ENCODE measurements at places on chromosomes 4 and X.

- no peak for DNase-seq
Measured at GRCh38 chrX:67346667-67347066, 197.2 kb upstream of the AR start.

DNA sequence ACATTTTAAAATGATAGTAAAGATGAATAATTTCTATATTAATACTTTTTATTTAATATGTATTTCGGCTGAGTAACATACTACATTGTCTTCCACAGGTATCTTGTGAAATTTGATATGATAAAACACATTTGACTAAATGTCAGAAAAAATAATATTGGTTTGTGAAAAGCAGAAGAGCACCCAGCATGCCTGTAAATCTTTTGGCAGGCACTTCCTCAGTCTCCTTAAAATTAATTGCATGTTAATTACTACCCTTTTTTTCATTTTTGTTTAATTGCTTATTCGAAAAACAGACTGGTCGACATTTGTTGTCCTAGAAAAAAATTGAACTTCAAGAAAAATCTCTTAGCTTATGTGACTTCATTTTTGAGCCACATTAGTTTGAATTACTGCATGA, 40.6 kb downstream of the CLCN3 start:
- no peak for DNase-seq

- no peak for DNase-seq
Measured at GRCh38 chr4:186743261-186743660, 19.6 kb upstream of the FAT1 start.

DNA sequence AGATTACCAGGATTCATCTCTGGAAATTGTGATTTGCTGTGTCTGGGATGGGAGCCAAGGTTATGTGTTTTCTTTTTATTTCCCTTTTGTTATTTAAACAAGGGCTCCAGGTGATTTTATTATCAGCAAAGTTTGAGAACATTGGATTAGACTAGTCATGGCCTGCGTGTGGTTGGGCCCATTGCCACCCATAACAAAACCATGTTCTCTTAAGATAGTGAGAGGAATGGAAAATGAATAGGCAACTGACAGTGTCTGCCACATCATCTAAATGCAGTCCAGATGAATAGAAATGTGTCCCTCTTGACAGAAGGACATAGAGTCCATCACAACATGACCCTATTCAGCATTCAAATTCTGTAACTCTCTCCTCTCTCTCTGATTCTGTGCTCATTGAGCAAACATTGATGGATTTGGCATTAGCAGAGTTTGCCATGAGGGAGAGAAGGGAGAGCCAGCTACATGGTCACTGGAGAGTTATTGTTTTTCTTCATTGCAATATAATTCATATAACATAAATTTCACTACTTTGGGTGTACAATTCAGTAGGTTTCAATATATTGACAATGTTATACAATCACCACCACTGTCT, 11.7 kb downstream of the XK start:
- DNase-seq, result no peak

GRCh38 chrX:154334496-154334895, 38.9 kb downstream of the TKTL1 start:
- no peak for DNase-seq

DNA sequence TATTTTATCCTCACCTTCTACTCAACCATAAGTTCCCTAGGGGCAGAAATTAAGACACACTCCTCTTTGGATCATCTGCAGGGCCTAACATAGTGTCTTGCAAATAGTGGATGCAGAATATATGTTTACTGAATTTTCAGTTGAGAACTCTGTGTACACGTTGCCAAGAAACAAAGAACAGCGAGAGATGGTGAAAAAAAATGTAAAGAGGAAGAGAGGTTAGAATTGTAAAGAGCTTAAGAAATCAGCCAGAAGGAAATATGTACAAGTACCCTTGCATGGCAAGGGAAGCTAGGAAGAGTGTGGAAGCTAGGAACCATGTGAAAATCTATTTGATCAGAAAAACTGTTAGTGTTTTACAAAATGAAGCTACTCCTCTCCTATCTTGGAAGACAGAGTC, 431.0 kb downstream of the SMARCA1 start:
- no peak for DNase-seq

GRCh38 chrX:66046612-66047235, 6.8 kb upstream of the VSIG4 start:
- no peak for DNase-seq

DNA sequence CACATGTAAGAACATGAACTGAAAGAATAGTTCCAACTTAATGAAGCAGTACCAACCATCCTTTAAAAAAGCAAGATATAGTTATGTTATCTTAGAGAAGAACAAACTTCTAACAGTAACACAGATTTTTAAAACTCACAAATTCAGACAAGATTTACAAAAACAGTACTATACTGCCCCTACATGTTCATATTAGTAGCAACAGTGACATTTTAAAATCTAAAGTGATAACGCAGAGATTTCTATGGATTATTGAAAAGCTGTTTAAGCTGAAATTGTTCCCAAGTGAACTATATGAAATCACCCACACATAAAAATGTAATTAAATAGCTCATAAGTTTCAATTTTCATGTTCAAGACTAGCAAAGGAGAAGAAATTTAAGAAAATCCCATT, 166.0 kb downstream of the FBXW7 start:
- DNase-seq, result no peak

DNA sequence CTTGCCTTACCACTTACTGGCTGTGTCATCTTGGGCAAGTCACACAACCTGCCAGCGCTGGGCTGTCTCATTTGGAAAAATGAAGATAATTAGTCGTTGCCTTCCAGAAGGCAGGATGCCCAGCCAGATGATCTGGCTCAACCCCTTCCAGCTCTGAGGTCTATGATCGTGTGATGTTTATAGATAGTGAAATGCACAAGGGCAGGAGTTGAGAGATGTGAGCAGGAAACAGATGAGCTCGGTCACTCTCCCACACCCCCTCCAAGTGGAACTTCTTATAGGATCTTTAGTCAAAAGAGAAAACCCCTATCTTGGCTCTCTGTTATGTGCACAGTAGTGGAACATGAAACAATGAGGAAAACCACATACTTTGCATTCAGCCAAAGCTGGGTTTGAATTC, 336.8 kb upstream of the PPARGC1A start:
- DNase-seq, result peak; percentile 14

GRCh38 chr4:76240236-76240635, 11.3 kb upstream of the FAM47E start:
- DNase-seq, result no peak

DNA sequence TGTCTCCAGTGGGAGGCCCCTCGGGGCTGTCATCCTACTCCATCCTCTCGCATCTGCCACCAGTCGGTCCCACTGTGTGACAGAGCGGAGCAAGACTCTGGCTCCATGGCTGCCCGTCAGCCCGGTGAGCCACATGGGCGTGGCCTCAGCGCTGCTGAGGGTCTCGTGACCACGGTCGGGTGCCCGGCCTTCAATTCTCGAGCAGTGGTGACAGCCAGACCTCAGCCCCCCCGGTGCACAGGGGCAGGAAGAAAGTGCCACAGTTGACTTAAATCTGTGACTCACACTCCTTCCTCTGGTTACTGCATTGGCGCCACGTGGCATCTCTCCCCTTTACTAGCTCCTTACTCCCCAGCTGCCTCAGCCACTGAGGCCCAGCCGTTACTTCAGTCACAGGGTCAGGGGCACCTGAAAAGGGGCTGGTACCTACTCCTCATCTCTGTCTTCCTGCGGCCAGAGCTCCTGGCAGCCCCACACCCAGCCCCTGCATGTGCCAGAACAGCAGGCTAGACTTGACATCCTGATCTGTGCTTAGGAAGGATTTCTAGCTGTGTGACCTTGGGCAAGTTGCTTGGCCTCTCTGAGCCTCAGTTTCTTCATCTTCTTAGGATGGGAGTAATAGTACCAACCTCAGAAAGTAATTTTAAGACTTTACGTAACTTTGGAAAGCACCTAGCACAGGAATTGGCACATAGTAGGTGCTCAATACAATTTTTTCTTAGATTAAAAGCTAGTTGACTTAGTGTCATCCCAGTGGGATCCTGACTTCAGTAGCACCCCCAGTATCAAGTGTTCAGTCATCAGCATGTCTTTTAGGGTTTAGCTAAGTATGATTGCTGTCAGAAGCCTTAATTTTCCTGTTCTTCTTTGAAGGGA, 66.1 kb downstream of the TNIP2 start:
- DNase-seq, result no peak

DNA sequence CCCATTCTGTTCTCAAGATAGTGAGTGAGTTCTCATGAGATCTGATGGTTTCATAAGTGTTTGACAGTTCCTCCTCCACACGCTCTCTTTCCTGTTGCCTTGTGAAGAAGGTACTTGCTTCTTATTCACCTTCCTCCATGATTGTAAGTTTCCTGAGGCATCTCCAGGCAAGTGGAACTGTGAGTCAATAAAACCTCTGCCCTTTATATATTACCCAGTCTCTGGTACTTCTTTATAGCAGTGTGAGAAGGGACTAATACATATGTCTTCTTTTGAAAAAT, 58.4 kb downstream of the CFAP299 start:
- no peak for DNase-seq

DNA sequence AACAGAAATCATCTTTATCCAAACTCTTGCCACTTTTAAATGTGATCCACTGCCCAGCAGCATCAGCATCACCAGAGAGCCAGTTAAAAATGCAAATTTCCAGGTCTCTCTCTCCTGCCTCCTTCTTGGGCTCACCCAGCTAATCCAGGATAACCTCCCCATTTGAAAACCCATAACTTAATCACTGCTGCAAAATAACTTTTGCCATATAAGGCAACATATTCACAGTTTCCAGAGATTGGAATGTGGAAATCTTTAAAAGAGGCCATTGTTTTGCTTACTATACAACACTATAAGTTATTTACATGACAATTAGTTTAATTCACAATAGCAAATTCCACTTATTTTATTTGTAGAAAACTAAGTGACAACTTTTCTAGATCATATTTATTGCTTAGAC, 4.8 kb upstream of the EXOSC9 start:
- no peak for DNase-seq

GRCh38 chr4:155559915-155560314, 106.7 kb upstream of the GUCY1A1 start:
- no peak for DNase-seq

- DNase-seq, result no peak
Measured at GRCh38 chr4:10684631-10685030, at the start of gene CLNK. Gene CLNK, minus strand, starts transcription at chr4:10684768. Its CDS starts 16,899 bp downstream, at chr4:10667869.

DNA sequence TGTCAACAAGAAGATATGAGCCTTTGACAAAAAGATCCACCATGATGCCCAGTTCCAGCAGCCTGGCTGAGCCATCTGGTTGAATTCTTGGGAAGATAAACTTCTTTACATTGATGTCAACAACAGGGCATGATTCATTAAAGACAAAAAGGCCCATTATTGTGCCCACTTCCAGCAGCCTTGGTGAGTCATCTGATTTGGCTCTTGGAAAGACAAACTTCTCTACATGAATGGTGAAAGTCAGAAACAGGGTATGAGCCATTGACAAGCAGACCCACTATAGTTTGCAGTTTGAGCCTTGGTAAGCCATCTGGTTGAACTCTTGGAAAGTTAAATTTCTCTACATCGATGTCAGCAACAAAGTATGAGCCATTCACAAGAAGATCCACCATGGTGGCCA, 4.1 kb upstream of the CSF2RA start:
- no peak for DNase-seq

GRCh38 chr4:151048913-151049312, 33.8 kb upstream of the LRBA start:
- DNase-seq, result no peak

- DNase-seq, result no peak
Measured at GRCh38 chr4:65954416-65954815, 284.1 kb upstream of the EPHA5 start.

GRCh38 chr4:156968479-156968984, 3.1 kb downstream of the PDGFC start:
- DNase-seq, result peak; percentile 79

Measured in HS-5 (cell line).